ENCODE measurements at places on chromosomes 12 and 14.

DNA sequence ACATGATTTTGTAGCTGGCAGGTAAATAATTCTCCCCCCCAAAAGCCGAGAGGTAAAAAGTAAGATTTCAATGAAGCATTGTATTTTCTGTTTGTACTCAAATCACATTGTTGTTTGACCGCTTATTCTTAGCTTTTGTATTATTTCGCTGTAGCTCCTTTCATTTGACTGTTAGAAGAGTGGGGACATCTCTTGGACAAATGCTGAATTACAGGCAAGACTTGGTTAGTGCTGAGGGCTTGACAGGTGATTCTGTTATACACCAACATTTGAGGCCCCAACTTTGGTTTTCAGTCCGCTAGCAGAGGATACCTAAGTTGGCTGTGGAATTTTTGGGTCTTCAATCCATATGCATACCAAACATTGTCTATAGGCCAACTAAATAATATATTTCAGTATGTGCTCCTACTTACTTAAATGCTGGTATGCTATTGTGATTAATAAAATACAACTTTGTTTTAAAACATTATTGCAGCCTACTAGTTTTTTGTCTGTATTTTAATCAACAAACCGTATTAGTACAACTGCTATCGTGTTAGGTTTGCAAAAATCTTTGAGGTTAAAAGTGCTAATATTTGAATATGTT is 102.2 kb downstream of the ERC1 start:
- DNase-seq = peak; percentile 66

GRCh38 chr14:59582161-59582560 is 5.5 kb upstream of the CCDC175 start:
- no peak for DNase-seq

GRCh38 chr12:78931466-78931990 is 67.0 kb downstream of the SYT1 start:
- no peak for DNase-seq

DNA sequence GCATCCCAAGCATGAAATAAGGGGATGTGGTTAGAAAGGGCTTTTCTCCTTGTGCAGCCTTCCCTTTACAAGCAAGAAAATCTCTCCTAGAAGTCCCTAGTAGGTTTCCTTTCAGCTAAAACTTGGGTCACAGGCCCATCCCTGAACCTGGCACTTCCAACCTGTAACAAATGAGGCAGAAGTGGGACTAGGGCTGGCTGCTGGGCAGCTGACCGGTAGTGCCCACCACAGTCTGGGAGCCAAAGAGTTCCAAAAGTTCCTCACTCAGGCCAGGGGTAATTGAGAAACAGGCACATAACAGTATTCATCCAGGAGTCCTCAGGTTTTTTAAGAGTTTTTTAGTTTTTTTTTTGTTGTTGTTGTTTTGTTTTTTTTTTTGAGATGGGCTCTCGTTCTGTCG is 23.8 kb downstream of the MANSC1 start:
- no peak for DNase-seq

DNA sequence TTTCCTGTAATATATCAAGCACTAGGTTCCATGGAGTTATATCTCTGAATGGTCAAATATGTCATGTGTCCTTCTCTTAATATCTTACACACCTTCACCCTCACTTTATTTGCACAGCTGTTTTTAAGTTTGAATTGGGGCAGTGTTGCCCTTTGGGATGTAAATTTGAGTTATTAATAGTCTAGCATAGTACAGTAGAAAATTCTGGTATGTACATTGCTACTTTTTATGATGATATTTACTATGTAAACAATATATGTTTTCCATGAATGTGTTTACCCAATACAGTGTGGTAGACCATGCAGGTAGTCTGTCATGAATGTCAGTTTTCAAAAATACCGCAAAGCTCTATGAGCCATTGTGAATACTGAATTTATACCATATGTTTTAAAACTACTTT is 50.5 kb downstream of the METTL25 start:
- DNase-seq = no peak

DNA sequence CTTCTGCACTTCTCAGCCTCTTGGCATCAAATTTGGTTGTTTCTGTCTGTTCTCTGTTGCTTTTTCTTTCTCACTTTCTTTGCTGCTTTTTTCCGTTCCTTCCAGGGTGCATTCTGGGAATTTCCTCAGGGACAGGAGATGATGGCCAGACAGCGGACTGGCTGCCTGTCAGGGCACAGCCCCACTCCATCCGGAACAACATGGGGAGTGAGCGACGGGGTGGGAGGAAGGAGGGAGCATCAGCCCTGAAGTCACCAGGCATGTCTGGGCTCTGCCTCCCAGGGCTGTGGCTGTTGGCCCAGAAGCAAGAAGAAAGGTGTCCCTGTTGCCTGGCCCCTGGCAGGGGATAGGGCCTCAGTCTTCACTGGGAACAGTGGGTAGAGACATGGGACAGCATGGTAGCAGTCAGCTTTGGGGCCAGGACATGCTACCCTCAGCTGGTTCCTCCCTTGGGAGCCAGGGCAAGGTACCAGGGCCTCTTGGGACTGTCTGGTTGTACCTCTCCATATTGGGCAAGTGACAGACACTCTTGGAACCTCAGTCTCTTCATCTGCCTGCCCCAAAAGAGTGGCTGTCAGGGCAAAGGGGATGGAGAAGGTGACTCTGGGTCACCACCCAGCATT is 8.6 kb downstream of the PGF start:
- no peak for DNase-seq

DNA sequence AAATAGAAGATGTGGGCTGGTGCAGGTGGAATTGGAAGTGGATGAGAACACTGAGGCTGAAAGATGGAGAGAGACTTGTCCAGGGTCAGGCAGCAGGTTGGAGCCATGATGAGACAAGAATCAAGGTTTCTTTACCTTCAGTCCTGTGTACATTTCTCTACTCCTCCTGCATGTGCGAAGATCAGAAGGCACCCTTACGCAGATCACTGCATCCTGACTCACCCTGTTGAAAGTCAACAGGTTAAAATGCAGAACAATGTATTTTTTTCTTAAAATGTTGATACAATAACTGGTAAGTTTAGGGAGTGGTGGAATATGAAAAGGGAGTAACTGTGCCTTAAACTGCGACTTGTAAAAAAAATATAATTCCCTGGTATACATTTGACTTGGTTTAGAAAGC is 47.8 kb downstream of the TESPA1 start:
- no peak for DNase-seq

DNA sequence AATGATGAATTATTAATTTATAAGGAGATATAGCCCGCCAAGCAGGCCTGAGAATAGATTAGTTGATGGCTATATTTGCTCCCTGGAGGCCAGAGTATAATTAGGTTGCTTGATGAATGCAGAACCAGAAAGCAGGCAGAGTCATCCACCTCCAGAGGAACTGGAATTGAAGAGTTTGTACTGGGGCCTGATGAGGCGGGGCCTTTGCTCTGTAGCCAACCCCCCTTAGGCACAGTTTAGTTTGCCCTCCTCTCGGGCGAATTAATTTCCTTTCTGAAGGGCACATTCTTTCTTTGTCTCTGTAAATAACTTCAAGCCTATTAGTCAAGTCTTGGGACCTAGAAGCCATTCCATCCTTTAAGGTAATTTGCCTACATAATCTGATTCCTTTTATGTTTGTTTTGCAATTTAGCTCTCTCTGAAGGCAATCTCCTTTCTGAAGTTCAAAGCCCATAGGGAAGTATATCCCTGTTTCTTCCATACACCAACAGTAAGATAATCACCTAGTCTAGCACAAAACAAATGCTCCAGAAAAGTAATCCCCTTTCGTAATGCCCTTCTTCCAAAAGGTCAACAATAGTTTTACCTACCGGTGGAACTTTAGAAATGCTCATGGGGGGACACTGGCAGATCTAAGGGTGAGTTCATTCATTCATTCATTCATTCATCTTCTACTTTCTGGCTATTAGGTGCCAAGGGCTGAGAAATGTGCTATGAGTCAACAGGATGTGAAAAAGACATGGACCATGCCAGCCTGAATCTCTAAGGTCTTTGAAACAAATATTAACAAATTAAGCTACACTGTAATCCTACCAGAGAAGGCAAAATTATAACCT is 84.8 kb upstream of the NUDT4 start:
- no peak for DNase-seq

- no peak for DNase-seq
Measured at GRCh38 chr12:100656141-100656540, 82.7 kb downstream of the GAS2L3 start.

- no peak for DNase-seq
Measured at GRCh38 chr12:117968151-117968789, 520 bp downstream of the KSR2 start.

DNA sequence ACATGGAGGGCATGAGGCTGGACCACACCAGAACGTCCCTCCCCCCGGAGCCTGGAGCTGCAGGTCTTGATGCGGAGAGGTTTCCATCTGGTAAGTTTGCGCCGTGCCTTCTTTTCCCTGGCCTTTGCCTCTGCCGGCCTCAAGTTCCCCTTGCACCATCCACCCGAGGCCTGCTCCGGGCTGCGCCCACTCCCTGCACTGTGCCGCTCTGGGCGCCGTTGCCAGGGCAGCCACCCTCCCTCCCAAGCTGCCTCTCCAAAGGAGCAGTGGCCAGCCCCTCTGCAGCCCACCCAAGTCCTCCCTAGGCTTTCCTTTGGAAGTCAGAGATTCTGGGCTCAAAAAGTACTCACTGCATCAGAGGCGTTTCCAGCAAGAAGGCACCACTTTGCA is 46.2 kb upstream of the MEG3 start:
- DNase-seq = no peak

DNA sequence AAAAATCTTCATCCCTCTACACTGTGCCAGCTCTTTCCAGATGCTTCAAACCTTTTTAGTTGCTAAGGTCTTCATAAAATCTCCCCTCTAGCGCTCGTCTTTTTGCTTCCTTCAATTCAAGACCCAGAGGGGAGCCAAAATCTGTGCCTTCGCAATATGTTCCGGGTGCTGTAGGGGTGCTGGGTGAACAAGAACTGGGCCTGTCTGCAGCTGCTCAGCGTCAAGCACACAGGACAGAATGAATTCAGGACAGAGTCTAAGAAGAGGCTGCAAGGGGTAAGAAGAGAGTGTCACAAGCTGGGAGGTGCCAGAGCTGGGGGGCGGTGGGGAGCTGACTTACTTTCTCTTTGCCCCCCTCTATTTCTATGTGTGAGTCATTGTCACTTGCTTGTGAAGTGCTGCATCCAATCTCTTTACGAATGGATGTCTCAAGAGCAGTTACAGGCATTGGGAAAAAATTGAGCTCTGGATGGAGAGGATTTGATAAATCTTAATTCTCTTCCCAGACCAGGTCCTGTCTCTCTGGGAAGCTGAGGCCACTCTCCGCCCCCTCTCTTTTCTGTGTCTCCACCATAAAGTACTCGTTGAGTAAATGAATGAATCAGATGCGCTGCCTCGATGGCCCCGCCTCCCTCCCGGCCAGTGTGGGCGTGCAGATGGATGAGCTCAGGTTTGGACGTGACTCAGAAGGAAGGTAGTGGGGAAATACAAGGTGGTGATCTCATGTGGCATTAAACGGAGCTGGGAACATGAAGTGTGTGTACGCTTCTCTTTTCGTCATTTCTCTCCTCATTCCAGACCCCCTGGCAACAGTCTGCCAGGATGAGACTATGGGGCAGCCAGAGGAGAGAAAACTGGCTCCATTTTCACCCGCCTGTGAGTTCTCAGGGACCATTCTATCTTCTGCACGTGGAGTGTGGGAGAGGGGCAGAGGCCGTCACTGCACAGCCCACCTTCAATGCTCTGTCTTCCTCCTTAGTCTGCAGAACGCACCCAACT is 91.3 kb downstream of the TSPAN9 start:
- no peak for DNase-seq

DNA sequence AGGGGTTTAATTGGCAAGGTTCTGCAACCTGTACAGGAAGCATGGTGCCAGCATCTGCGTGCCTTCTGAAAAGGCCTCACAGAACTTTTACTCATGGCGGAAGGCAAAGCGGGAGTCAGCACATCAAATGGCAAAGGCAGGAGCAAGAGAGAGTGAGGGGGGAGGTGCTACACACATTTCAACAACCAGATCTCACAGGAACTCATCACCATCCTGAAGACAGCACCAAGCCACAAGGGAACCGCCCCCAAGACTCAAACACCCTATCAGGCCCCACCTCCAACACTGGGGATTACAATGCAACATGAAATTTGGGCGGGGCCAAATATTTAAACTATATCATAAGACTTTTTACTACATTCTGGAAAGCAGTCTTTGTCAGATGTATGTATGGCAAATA is 38.0 kb upstream of the FKBP4 start:
- DNase-seq = no peak

DNA sequence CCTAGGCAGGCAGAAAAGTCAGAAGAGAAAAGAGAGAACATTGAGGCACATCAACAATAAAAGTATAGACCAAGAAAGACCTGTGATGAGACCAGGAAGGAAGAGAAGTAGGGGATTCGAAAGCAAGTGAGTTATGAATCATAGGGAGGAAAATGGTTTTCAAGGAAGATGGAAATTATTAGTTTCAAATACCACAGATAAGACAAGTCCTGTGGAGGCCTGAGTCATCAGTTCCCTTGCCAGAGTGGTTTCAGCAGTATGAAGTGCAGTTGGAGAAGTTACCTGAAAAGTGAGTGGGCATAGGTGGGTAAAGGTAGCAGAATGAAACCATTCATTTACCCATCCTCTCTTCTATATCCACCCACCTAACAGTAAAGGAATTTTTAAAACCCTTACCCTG is 25.2 kb upstream of the TSPAN8 start:
- no peak for DNase-seq

DNA sequence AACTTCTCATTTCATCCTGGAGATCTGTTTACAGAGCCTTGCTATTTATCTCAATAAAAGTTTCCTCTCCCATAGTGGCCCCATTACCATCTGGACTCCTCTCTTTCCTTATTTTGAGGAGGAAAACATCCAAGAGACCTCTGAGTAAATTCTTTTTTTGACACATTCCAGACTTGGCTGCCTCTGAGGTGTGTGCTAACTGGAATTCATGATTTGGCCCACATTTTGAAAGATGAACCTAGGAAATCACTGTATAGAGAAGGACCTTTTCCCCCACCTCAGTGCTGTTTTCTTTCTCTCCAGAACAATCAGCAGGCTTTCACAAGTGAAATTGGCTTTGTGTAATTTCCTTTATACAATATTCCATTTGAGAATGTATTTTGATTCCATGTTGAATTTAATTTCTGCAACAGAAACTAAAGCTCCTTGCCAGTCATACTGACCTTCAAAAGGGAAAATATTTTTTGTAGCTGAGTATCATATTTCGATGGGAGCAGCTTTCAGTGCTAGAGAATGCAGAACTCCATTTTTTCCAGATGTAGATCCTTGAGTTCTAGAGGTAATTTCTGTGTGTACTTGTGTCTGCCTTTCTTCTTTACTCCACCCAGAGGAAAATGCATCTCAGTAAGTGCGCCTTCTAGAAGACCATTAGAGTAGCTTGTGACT is 244.9 kb upstream of the RGS6 start:
- no peak for DNase-seq

GRCh38 chr14:99744199-99744872 is 48.9 kb upstream of the EML1 start:
- DNase-seq = no peak

GRCh38 chr14:49194067-49194466 is 392.1 kb downstream of the RPS29 start:
- no peak for DNase-seq

DNA sequence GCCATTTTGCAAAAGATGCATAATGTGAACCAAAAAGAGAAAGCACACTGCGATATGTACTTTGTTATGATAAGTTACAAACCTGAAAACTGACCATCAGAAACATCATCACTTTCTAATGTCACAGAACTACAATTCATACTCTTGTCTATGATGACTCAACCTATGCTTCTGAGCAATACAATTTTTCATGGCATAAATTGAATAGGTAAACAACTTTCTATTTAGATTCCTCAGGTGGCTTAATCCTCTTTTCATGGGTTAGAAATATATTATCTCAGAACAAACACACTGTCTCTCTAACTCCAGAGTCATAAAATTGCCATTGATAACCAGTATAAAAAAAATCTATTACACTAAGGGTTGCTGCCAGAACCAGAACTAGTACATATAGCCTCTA is 1715.0 kb upstream of the FLRT2 start:
- DNase-seq = no peak
